Fibroblast of skin of right biceps (primary cell): ENCODE measurements at places on chromosomes 6 and 20.

- DNase-seq, result no peak
These were observed 206.9 kb downstream of the LRFN2 start for GRCh38 chr6:40380271-40380670.

DNA sequence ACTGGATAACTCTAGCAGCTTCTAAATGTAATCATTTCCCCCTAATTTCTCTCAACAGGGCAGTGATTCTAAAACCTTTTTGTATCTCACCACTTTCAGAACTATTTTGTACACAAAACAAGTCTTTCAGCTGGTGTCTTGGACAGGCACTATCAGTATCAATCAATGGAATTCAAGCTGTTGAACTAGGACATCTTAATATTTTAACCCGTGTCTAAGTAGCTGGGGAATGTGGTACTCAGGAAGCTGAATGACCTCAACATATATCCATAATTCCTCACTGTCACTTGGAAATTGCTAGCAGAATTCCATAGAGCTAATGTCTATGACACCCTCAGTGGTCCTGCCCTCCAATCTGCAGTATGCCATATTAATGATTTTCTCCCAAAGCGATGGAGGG lies 24.5 kb downstream of the ADAT2 start:
- DNase-seq, result peak; percentile 69

- DNase-seq, result no peak
These were observed 43.0 kb downstream of the CDKAL1 start for GRCh38 chr6:20577173-20577688.

GRCh38 chr20:21505161-21505809 lies 8.6 kb downstream of the NKX2-2 start:
- DNase-seq, result peak; percentile 38

DNA sequence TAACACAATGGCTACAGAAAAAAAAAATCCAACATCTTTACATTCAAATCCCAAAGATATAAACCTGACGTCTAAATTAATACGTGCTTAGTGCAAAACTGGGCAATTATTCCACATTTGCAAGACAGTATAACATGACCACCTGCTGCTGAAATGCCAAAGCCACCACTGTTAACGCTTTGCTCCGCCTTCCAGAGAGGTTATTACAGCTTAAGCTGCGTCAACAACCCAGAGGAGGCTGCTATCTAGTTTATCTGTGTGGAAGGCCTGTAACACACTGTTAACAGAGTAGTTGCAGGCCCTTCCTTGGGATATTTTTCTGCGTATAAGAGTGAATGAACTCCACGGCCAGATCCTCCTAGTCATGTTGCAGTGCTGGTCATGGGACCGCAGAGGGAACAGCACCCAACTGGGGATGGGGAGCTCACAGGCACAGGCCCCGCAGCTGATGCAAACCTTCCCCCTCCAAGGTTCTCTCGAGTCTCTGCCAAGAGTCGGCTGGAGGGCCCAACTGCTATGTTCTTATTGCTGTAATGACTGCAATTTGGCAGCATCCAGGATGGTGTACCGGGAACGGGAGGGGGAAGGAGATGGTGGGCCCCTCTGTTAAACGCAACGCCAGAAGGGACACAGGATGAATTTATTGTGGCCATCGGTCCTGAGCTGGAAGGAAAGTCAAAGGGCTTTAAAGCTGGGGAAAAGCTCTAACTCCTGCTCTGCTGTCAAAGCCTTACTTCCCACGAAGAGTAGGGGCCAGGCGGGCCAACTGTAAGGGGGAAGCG lies 993 bp upstream of the NCOA7 start:
- DNase-seq, result peak; percentile 52

DNA sequence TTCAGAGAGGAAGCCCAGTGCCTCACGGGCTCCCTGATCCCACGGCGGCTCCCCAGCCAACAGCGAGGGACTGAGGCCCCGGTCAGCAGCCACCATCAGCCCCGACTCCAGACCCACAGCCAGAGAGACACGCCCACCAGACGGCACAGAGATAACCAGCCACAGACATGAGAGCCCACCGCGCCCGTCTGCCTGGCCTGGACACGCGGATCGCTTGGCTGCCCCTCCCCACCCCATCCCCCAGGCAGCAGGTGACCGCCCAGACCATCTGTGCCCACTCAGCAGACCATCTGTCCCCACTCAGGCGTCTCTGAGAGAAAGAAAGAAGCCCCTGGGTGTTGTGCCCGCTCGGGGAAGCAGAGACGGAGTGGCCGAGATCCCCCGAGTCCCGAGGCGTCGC lies 55.5 kb upstream of the CHRNA4 start:
- DNase-seq, result no peak
